Sigmoid colon (tissue), 7 donors: ENCODE measurements at places on chromosomes 12 and 14. TPM values are rescaled to one million over a fixed set of nuclear protein-coding genes. Genes with fewer than 3 reads are reported as not detected.

GRCh38 chr12:54368709-54369596 lies 4.7 kb upstream of the GPR84 start:
- DNase-seq = peak; percentile 95

DNA sequence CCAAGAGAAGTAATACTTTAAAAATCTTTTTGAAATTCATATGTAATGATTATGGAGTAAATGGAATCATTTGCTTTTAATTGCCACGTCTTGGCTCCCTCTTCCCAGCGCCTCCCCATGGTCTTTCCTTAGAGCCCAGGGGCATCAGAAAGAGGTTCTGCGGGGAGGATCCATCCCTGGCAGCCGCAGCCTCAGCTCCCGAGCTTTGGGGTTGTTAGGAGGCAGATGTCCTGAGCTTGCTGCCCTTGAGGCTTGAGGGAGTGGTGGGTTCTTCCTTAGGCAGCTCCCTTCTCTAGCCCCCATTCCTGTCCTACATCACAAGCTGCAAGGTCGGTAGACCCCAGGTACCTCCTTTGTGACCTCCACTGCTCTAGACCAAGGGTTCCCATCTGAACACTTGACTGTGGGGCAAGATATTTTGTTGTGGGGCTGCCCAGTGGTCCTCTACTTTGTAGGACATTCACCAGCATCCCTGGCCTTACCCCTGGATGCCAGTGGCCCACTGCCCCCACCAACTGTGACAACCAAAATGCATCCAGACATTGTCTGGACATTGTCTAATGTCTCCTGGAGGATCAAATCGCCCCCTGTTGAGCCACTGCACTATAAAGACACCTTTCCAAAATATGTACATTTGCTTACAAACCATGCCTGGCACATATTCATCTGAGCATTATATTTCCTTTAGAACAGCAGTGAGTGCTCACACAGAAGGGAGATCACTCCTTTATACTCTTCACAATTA lies 6.3 kb downstream of the PPP2R5C start:
- DNase-seq = no peak

DNA sequence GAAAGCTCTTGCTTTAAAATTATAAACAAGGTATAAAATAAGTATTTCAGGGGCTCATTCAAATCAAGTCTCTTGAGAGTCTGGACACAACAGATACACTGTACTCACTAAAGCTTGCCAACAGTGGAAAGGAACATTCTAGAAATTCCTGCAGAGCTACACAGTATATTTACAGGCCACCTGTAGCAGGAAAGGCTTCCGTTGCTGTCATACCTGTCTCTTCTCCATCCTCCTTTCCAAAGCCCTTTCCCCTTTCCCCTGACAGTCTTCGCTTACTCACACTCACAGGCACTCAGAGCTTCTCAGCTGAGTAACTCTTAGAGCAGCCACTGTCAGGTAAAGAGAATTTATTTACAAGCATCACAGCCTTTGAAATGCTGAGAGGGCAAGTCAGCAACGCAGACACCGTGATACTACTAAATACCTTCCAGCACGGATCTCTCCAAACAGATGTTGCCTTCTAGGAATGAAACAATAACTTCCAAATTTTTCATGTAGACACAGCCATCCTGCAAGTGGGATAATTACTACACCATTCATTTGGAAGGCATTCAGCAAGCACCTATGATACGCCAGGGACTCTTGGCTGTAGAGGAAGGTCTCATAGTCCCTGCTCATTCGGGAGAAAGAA lies 167.9 kb downstream of the FOXN3 start:
- DNase-seq = no peak

DNA sequence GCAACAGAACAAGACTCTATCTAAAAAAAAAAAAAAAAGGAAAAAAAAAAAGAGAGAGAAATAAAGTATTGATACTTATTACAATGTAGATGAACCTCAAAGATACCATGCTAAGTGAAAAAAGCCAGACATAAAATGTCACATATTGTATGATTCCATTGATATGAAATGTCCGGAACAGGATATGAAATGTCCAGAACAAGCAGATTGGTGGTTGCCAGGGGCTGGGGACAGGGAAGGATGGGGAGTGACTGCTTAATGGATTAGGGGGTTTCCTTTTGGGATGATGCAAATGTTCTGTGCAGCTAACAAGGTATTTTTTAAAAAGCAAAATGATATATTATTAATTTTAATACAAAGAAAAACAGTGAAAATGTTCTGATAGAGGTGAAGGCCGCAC lies 5.0 kb downstream of the HVCN1 start:
- peak; percentile 0 for DNase-seq

- no peak for DNase-seq
Observed at GRCh38 chr12:104825408-104825807, 132.7 kb downstream of the SLC41A2 start.

DNA sequence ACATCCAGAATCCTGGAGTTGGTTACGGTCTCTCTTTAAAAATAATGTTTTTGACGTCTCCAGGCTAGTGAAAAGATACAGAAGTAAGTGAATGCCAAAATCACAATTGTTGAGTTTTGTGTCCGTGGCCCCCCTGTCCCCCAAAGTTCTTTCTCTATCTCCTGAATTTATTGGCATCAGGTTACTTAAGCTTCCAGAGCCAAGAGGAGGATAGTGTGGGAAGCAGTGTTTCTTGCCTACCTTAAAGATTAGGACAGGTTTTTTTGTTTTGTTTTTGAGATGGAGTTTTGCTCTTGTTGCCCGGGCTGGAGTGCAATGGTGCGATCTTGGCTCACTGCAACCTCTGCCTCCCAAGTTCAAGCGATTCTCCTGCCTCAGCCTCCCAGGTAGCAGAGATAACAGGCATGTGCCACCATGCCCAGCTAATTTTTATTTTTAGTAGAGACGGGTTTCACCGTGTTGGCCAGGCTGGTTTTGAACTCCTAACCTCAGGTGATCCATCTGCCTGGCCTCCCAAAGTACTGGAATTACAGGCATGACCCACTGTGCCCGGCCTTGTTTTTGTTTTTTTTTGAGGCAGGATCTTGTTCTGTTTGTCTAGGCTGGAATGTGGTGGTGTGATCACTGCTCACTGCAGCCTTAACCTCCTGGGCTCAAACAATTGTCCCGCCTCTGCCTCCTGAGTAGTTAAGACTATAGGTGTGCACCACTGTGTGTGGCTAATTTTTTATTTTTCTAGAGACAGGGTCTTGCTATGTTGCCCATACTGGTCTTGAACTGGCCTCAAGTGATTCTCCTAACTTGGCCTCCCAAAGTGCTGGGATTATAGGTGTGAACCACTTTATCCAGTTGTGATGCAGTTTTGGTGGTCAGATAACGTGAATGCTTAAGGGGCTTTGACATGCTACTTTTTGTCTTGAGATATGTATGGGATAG lies 5.4 kb downstream of the SRSF5 start:
- no peak for DNase-seq

GRCh38 chr12:49336645-49337584 lies at the start of gene C1QL4:
Gene C1QL4, minus strand, starts transcription at chr12:49337188. Its CDS starts 711 bp downstream, at chr12:49336477.
- peak; percentile 85 for DNase-seq

DNA sequence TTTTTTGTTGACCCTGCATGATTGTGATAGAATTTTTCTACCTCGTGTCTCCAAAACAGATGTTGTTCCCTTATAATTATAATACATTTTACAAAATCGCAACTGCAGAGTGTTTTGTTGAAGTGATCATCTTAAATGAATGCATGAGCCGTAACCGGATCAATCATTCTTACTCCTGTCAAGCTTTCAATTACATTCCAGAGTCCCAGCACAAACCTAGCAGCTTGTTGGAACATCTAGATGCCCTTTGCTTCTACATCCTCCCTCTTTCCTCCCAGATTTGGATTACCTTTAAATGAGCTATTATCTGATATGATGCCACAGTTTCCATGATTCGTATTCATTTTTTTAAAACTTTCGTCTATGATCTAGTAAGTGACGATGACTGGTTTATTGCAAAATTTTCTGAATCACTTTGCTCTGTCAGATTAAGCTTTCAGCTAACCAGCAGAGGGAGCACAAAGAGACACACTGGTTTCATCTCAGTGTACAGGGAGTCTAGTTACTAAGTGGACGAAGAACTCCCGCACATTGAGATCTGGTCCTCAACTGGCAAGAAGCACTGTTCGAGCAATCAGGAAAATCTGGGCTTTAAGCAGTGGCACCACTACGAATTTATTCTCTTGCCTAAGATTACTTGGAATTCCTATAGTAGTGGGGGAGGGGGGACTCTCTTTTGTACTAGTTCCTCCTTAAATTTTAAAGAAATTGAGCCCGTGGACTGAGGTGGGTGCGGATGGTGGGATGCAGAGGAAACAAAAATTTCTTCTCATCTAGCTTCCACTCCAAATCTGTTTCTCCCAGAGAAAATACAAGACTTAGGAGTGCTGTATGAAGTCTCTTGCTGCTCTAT lies 40.9 kb downstream of the TSHR start:
- DNase-seq = no peak

- DNase-seq = peak; percentile 71
Observed at GRCh38 chr12:95204141-95204866, 13.0 kb downstream of the FGD6 start.

- no peak for DNase-seq
Observed at GRCh38 chr14:103883263-103883523, 35.8 kb upstream of the PPP1R13B start.

DNA sequence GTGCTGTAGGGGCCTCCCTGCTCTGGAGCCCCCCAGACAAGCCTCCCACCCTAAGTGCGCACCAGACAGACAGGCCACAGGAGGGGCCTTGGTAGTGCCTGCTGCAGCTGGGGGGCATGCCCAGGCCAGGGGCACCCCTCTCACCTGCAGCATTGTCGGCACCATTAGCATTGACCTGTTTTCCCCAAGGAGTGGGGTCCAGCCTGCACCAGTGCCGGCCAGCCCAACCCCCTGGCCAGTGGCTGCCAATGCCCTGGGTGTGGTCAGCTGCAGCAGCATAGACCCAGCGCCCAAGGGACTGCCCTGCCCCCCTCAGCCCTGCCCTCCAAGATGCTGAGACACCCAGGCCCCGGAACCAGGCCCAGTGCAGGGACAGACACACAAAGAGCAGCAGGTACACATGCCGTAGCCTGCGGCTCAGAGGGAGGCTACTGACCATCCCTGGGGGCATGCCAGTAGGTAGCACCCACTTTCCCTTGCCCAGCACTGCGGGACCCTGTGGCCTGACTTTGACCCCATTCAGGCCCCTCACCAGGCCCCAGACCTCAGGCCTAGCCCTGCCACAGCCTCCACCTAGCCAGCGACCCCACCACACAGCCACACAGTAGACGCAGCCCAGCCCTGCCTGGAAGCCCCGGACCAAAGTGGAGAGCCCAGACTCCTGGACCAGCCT lies 1.0 kb downstream of the AHNAK2 start:
- peak; percentile 70 for DNase-seq

DNA sequence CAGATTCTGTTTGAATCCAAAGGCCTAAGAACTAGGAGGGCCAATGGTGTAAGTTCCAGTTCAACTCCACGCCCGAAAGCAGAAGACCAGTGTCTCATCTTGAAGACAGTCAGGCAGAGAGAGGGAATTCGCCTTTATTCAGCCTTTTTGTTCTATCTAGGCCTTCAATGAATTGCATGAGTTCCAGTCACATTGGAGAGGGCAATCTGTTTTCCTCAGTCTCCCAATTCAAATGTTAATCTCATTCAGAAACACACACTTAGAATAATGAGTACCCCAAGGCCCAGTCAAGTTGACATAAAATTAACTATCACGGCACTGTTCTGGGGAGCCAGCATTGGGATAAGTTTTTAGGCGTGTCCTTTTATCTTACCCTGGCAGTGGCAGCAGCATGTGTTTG lies 65.8 kb downstream of the C14orf39 start:
- DNase-seq = no peak

- no peak for DNase-seq
Observed at GRCh38 chr14:24167469-24168114, 4.3 kb upstream of the REC8 start.

- DNase-seq = no peak
Observed at GRCh38 chr14:50910495-50911420, 33.5 kb downstream of the PYGL start.

- DNase-seq = peak; percentile 95
Observed at GRCh38 chr14:101972126-101972866, 7.9 kb downstream of the DYNC1H1 start.

- no peak for DNase-seq
Observed at GRCh38 chr12:6788972-6789924, at the start of gene CD4. Gene CD4, plus strand, starts transcription at chr12:6789528. Its CDS starts 10,611 bp downstream, at chr12:6800139.

KCNJ8 gene
- polyA plus RNA-seq = 0.60 TPM

SERPINA12 gene
- polyA plus RNA-seq = not detected

DMAC2L gene
- polyA plus RNA-seq = 15.2 TPM

ZC2HC1C gene
- polyA plus RNA-seq = 4.6 TPM
